A549 (cell line): ENCODE measurements at places on chromosomes 7 and 10. TPM values are rescaled to one million over a fixed set of nuclear protein-coding genes. Genes with fewer than 3 reads are reported as not detected.

DNA sequence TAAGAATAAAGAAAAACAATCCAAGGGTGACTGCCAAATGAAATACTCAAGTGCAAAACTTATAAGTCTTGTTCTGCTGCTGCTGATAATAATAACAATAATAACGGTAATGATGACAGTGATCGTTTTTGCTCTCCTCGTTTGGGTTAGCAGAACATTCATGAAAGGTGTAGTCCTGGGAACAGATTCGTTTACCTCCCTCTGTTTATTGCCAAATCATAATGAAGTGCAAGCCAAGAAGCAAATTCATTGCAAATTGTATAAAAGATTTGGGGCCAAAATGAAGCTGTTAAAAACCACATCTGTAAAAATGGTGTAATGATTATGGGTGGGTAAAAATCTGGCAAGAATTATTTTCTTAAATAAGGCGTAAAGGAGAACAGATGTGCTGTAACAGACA is 587.2 kb upstream of the MKI67 start:
- no peak for DNase-seq

DNA sequence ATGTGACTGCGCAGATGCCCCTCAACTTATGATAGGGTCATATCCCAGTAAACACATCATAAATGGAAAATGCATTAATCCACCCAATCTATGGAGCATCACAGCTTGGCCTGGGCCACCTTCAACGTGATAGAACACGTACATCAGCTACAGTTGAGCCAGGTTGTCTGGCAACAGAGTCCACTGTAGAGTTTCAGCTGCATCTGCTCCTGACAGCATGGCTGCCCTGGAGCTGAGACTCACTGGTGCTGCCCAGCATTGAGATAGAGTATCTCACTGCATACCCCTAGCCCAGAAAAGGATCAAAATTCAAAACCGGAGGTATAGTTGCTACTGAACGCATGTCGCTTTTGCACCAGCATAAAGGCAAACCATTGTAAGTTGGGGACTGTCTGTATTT is 437.7 kb upstream of the MKI67 start:
- no peak for DNase-seq

DNA sequence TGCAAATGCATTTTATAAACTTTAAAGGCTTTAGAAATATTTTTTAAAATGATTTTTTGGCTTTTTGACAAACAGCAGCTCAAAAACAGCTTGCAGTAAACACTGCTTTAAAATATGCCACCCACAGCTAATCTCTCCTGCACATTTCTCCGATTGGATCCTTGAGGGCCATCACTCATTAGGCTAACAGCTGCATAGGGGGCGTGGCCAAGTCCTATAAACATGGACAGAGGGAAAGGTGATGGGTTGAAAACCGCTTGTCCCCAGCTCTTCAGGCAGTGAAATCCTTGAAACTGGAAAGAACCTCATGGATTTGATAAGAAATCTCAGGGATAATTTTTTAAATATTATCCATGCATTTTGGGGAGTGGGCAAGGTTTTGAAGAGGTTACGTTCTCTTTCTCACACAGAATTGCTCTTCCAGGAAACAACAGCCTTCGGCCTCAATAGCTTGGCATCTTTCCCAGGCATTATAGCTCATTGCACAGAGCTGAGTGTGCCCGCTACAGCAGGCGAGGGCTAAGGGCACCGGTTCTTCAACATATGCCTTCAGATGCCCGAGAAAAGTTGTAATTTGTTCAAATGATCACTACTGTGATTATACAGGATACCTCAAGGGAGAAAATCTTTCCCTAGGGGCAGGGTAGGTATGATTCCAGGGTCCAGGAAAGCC is 1.7 kb downstream of the PLEKHS1 start:
- DNase-seq, result no peak

GRCh38 chr7:16604054-16604453 is 41.5 kb downstream of the ANKMY2 start:
- no peak for DNase-seq

DNA sequence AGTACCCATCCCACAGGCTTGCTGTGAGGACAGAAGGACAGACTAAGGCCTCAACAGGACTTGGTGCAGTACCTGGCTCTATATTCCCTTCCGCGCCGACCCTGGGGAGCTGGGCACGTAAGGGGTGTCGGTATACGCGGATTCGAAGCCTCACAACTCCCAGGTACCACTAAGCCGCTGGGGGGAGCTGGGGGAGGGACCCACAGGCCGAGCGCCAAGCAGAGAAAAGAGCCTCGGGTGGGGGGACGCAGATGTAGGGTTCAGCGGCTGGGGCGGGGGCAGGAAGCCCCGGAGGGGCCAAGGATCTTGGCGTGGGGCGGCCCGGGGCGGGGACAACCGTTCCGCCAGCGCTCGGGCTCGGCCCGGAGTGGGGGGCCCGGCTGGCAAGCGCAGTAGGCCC is 126.4 kb upstream of the ZNF746 start:
- DNase-seq, result peak; percentile 22

DNA sequence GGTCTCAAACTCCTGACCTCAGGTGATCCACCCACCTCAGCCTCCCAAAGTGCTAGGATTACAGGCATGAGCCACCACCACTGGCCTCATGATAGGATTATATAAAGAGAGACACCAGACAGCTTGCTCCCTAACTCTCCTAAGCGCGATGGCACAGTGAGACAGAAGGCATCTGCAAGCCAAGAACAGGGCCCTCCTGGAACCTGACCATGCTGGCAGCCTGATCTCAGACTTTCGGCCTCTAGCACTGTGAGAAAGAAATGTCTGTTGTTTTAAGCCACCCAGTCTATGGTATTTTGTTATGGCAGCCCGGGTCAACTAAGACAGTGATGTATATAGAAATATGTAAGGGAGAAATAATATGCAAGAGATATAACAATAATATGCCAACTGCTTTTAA is 51.2 kb downstream of the SRPK2 start:
- DNase-seq, result no peak

GRCh38 chr7:44945479-44945878 is 33.3 kb downstream of the MYO1G start:
- DNase-seq, result no peak

GRCh38 chr10:51972733-51973346 is 273.4 kb upstream of the CSTF2T start:
- DNase-seq, result no peak

Gene A1CF
- 0.13 to 0.25 TPM (median 0.16 TPM) in 3 replicates for polyA plus RNA-seq

Gene LMOD2
- not detected in 3 replicates for polyA plus RNA-seq
